ENCODE measurements at places on chromosomes 6 and 20. TPM values are rescaled to one million over a fixed set of nuclear protein-coding genes. Genes with fewer than 3 reads are reported as not detected.

DNA sequence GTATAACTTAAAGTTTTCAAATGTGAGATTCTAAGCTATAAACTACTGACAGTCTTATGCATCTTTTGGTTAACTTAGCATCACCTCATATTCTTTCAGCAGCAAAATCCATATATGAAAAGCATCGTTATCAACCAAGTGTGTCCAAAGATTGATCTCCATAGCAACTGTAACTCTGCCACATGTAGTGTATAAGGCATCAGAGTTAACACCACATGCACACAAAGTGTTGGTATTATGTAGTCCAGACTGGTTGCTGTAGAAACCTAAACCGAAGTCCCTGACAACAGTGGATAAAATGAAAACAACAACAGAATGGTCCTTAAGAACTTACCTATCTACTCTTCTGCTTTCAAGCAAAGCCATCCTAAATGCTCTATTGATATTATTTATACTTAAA is 39.6 kb downstream of the PDSS2 start:
- DNase-seq, result no peak

DNA sequence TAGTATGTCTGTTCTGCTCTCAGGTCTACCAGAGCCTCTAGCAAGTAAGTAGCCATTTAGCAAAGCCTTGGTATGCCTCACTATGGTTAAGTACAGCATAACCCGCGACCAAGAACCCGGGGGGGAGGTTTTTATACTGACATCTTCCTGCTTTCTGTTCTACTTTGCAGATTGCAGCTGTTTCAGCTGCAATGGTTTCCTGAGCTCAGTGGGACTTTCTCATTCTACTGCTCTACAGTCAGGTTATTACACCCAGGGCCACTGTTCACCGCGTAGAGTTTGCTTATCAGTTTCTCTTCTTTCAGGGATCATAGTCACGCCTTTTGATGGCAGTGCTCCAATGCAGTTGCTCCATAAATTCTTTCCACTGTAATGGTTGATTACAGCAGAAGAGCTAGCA is 631.3 kb downstream of the TFAP2A start:
- DNase-seq, result no peak

DNA sequence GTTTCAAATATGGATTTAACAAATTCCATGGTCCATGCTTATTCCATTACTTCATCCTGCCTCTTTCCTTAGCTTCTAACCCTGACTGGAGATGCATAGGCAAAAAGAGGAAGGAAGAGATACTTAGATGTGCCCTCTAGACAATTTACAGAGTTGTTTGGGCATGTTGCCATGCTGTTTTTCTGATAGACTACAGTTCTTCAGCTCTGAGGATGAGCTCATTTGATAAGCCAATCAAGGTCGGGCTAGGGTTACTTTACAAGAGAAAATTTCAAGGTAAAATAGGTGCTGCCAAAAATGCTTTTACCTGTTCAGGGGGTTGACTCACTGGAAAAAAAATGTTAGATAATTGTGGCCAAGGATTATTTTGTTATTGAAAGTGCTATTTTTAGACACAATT is 5.9 kb downstream of the HCRTR2 start:
- DNase-seq, result no peak

DNA sequence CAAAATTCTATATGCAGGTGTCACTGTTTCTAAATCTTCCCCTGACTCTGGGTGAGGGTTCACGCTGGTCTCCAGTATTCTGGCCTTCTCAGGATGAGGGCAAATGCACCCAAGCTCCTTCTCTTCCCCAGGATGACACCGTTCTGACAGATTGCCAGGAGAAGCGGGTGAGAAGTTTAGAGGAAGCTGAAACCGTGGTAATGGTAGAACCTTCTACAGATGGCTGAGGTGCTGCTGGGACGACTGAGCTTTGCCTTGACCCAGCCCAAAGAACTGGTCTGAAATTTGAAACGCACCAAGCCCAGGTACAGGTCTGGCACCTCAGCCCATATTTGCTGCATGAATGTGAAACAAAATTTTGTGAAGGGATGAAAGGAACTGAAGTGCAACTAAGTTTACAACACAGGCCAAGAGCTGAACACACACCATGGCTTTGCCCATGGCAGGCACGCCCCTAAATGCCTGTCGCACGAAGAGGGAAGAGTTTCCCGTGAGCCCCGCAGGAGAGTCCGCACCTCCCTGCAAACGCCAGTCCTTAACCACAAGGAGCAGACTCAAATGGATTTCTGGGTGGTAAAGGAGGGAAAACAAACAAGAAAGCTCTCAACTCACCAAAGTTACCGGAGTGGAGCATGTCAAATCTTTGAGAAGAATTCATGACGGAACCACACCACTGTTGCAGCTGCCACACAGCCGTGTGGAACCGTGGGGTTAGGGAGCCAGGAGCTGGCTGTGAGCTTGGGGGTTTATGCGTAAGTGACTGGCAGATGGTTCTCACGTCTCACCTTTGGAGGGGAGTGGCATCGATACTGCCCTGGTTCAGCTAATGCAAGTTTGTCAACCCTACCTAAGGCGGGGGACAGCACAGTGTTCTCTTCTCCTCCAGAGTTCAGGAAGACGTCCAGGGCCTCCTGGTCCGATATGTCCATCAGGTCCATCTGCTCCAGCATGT is 138.9 kb downstream of the DTNBP1 start:
- no peak for DNase-seq

- DNase-seq, result no peak
Observed at GRCh38 chr6:136226674-136227377, 23.3 kb downstream of the MTFR2 start.

DNA sequence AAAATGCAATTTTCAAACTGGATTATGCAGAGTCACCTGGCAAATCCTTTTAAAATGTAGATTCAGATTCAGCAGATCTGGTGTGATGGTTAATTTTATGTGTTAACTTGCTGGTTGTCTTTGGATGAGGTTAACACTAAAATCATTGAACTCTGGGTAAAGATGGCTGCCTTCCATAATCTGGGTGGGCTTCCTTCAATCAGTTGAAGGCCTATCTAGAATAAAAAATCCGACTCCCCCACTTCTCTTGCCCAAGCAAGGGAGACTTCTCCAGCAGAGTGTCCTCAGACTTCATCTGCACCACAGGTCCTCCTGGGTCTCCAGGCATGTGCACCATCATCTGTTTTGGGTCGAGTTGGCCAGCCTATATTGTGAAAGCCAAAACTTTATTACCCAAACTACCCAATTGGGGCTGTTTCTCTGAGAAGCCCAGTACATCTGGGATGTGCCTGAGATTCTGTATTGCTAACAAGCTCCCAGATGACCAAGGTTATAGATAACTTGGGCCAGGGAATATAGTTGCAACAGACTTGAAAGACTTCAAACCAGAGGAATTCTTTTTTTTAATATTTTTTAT is 1.6 kb upstream of the SLC17A5 start:
- DNase-seq, result no peak

DNA sequence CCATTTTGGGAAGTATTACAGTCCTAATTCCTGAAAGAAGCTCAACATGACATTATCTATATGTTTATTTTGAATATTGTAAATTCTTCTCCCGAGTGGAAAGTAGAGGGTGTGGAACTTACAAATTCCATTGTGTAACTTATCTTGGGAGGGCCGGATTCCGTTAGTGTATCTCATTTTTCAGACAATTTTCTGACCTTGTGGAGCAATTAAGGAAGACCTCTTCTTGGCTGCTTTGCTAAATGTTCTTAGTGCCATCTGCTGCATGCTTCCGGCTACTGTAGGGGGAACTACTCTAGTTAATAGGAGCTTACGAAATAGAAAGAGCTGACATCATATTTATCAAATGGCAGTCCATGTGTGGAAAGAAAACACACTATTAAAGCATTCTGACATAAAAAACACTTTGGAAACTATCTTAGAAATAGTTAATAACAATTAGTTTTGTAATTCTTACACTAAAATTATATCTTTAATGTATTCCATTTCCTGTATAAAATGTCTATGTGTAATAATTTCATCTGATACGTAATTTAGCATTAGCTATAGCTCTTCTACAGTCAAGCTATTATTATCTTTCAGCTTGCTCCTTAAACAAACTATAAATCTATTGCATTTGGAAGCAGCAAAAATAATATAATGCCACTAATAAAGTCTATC is 41.5 kb upstream of the KCNQ5 start:
- DNase-seq, result no peak

- no peak for DNase-seq
Observed at GRCh38 chr20:221258-221830, 5.7 kb upstream of the DEFB129 start.

- DNase-seq, result no peak
Observed at GRCh38 chr6:168442646-168443045, 1.7 kb downstream of the SMOC2 start.

- no peak for DNase-seq
Observed at GRCh38 chr20:47926731-47927130, 141.4 kb upstream of the SULF2 start.

GRCh38 chr6:14524319-14524718 is 406.7 kb downstream of the CD83 start:
- no peak for DNase-seq

- no peak for DNase-seq
Observed at GRCh38 chr6:166281104-166281503, 27.1 kb downstream of the PRR18 start.

GRCh38 chr6:137867685-137868509 is 838 bp downstream of the TNFAIP3 start:
- no peak for DNase-seq

Gene EBF4
- total RNA-seq, result 8.3 TPM

Gene FOXQ1
- not detected for total RNA-seq

Gene ZBTB46
- 1.2 TPM for total RNA-seq

Gene PRR18
- total RNA-seq, result 0.14 TPM

Gene THBD
- not detected for total RNA-seq

Gene SMOC2
- not detected for total RNA-seq

Gene RSPO3
- total RNA-seq, result not detected
